ENCODE measurements at places on chromosomes 2 and 18.

- peaks cover 3% of the 10 kb centered on the region for H3K27me3 ChIP-seq
- no peak overlapping the region for H3K27ac ChIP-seq
- H3K4me1 ChIP-seq = no peaks in the 10 kb centered on the region
- no peak overlapping the region for H3K4me3 ChIP-seq
- DNase-seq = no peak
- no peaks in the 10 kb centered on the region for H3K36me3 ChIP-seq
These were observed 290.0 kb upstream of the CXCR4 start for GRCh38 chr2:136407952-136408318.

GRCh38 chr2:113184531-113185230, 10.9 kb downstream of the PSD4 start:
- no peaks in the 10 kb centered on the region for H3K27me3 ChIP-seq
- DNase-seq = no peak
- no peaks in the 10 kb centered on the region for H3K36me3 ChIP-seq
- no peak overlapping the region for H3K4me3 ChIP-seq
- peaks cover 9% of the 10 kb centered on the region for H3K4me1 ChIP-seq
- H3K27ac ChIP-seq = no peak overlapping the region

DNA sequence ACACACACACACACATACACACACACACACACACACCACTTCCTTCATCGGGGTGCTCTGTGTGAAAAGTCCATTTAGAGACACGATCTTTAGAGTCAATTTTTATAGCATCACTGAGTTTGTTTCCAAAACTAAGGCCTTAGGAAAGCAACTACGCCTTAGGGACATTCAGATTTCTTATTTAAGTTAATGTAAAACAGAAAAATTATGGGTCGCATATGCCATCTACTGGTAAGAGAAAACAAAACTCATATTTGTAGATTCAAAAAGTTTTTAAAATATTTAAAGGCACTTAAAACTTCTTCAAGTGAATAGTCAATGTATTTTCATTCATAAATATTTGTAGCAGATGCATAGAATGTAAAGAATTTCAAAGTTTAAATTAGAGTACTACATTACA, 166.2 kb downstream of the ATAD2B start:
- H3K4me3 ChIP-seq = no peak overlapping the region
- no peaks in the 10 kb centered on the region for H3K36me3 ChIP-seq
- no peaks in the 10 kb centered on the region for H3K4me1 ChIP-seq
- no peaks in the 10 kb centered on the region for H3K27me3 ChIP-seq
- DNase-seq = no peak

DNA sequence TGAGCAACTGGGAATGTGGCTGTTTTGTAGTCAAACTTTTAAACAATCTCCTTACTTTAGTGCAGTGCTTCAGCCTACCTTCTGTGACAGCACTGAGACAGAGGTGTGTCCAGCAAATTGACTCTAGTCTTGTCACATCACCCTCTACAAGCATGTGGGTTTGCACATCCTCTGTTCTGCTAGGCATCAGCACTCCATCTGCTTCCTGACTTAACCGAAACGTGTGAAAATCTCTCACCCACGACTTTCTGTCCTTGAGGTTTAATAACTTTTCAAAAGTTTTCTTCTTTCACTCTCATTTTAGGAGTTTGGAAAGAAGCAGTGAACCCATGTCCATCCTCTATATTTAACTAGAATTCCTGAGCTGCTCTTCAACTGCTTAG, 42.6 kb downstream of the TTR start:
- no peak overlapping the region for H3K4me3 ChIP-seq
- no peaks in the 10 kb centered on the region for H3K4me1 ChIP-seq
- no peak overlapping the region for H3K27ac ChIP-seq
